ENCODE measurements at places on chromosomes 2 and 18. TPM values are rescaled to one million over a fixed set of nuclear protein-coding genes. Genes with fewer than 3 reads are reported as not detected.

Gene DBI
- 49.8 TPM for total RNA-seq

Gene C18orf63
- not detected for total RNA-seq

GRCh38 chr2:9573013-9573720 is 17.5 kb upstream of the ADAM17 start:
- H3K36me3 ChIP-seq = no peaks in the 10 kb centered on the region
- DNase-seq = no peak
- H3K27ac ChIP-seq = no peak overlapping the region
- H3K4me3 ChIP-seq = no peak overlapping the region

GRCh38 chr2:42791606-42792005 is 777 bp downstream of the HAAO start:
- peak overlapping the region; percentile 85 for H3K27ac ChIP-seq
- no peaks in the 10 kb centered on the region for H3K27me3 ChIP-seq
- DNase-seq = no peak
- peak overlapping the region; percentile 83 for H3K4me3 ChIP-seq

- H3K4me1 ChIP-seq = no peaks in the 10 kb centered on the region
- no peaks in the 10 kb centered on the region for H3K36me3 ChIP-seq
- no peak overlapping the region for H3K27ac ChIP-seq
- DNase-seq = no peak
- no peak overlapping the region for H3K4me3 ChIP-seq
Measured at GRCh38 chr2:196368546-196369225, 197.3 kb upstream of the STK17B start.

DNA sequence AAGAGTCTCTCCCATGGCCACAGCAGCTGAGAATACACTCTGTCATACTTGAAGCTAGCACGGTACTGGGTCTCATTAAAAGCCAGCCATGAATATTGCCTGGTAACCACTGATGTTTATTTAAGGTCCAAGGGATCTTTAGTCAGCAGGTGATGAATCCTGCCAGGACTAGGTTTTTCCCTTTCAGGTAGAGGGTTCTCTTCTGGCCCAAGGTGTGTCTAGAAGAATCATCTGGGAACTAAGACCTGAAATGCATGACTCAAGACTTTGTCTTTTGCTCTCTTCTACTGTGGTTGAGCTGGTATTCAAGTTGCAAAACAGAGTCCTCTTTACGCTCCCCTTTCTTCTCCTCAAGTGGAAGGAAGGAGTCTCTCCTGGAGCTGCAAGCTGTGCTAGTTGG is 400.5 kb upstream of the FSIP2 start:
- no peak for DNase-seq
- no peak overlapping the region for H3K4me3 ChIP-seq
- no peaks in the 10 kb centered on the region for H3K36me3 ChIP-seq
- H3K4me1 ChIP-seq = no peaks in the 10 kb centered on the region
- no peaks in the 10 kb centered on the region for H3K27me3 ChIP-seq

- peak overlapping the region; percentile 70 for H3K4me3 ChIP-seq
- no peak for DNase-seq
- no peaks in the 10 kb centered on the region for H3K27me3 ChIP-seq
- no peaks in the 10 kb centered on the region for H3K36me3 ChIP-seq
- H3K27ac ChIP-seq = peak overlapping the region; percentile 44
Measured at GRCh38 chr2:201118961-201119854, 3.2 kb downstream of the CFLAR start.

- no peaks in the 10 kb centered on the region for H3K4me1 ChIP-seq
- H3K27ac ChIP-seq = no peak overlapping the region
- no peaks in the 10 kb centered on the region for H3K36me3 ChIP-seq
- no peaks in the 10 kb centered on the region for H3K27me3 ChIP-seq
- H3K4me3 ChIP-seq = no peak overlapping the region
Measured at GRCh38 chr2:67186871-67187270, 210.3 kb upstream of the ETAA1 start.

GRCh38 chr2:186637497-186637800 is 47.6 kb downstream of the ITGAV start:
- no peaks in the 10 kb centered on the region for H3K27me3 ChIP-seq
- no peak overlapping the region for H3K4me3 ChIP-seq
- H3K36me3 ChIP-seq = no peaks in the 10 kb centered on the region
- no peak overlapping the region for H3K27ac ChIP-seq

GRCh38 chr2:175950512-175950911 is 51.6 kb downstream of the LNPK start:
- no peaks in the 10 kb centered on the region for H3K36me3 ChIP-seq
- H3K27me3 ChIP-seq = no peaks in the 10 kb centered on the region
- DNase-seq = no peak
- no peak overlapping the region for H3K4me3 ChIP-seq

DNA sequence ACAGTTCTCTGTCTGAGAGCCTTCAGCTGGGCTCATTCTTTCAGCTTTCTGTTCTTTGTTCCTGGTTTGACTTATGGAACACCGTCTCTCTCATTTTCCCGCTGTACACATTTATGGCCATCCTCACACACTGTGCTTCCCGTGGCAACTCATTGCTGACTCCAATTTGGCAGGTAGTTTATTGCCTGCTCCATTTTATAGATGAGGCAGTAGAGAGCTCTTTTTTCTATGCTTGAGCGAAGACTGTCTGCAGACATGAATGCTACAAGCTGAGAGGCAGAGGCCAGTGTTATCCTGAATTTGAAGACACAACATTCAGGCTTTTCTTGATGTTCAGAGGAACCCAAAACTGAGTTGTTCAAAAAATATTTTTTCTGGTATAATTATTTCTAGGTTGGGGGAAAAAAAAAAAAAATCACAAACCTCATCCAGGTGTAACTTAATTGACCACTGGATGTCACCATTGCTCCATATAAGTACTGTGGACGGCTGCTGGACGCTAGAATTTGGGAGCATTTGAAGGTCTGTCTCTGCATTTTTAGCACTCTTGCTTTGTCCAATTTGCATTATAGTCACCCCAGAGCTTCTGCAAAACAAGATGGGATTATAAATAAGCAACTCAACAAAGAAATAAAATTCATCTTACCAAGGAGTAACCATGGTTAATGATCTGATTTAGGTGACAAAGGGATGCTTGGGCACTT is 83.5 kb downstream of the HRH4 start:
- H3K36me3 ChIP-seq = no peaks in the 10 kb centered on the region
- H3K4me3 ChIP-seq = no peak overlapping the region
- H3K27ac ChIP-seq = no peak overlapping the region
- H3K4me1 ChIP-seq = no peaks in the 10 kb centered on the region

GRCh38 chr2:168912901-168913369 is 11.8 kb downstream of the G6PC2 start:
- peaks cover 2% of the 10 kb centered on the region for H3K4me1 ChIP-seq
- DNase-seq = peak; percentile 53
- H3K27me3 ChIP-seq = no peaks in the 10 kb centered on the region

DNA sequence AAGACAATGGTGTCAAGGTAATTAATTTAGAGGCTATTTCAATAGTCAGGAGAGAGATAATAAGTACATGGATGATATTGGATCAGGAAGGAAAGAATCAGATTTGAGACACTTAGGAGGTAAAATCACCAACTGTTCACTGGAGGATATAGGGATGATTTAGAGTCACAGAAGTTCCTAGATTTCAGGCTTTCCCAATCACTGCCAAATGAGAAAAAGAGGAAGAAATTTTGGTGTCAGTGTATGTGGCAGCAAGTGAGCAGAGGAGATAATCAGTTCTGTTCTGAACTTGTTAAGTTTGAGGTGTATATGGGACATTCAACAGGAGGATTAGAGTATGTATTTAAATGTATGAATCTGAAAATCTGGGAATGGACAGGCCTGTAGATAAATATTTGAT is 640.4 kb downstream of the NR4A2 start:
- H3K27ac ChIP-seq = no peak overlapping the region
- DNase-seq = no peak
- H3K36me3 ChIP-seq = no peaks in the 10 kb centered on the region
- no peaks in the 10 kb centered on the region for H3K27me3 ChIP-seq

GRCh38 chr2:3634596-3635121 is 23.3 kb upstream of the ALLC start:
- DNase-seq = no peak
- H3K4me1 ChIP-seq = peaks cover 31% of the 10 kb centered on the region
- H3K4me3 ChIP-seq = no peak overlapping the region
- no peaks in the 10 kb centered on the region for H3K27me3 ChIP-seq

- no peaks in the 10 kb centered on the region for H3K4me1 ChIP-seq
- DNase-seq = no peak
- H3K27me3 ChIP-seq = no peaks in the 10 kb centered on the region
- no peak overlapping the region for H3K4me3 ChIP-seq
Measured at GRCh38 chr18:42339372-42339771, 384.3 kb downstream of the PIK3C3 start.

DNA sequence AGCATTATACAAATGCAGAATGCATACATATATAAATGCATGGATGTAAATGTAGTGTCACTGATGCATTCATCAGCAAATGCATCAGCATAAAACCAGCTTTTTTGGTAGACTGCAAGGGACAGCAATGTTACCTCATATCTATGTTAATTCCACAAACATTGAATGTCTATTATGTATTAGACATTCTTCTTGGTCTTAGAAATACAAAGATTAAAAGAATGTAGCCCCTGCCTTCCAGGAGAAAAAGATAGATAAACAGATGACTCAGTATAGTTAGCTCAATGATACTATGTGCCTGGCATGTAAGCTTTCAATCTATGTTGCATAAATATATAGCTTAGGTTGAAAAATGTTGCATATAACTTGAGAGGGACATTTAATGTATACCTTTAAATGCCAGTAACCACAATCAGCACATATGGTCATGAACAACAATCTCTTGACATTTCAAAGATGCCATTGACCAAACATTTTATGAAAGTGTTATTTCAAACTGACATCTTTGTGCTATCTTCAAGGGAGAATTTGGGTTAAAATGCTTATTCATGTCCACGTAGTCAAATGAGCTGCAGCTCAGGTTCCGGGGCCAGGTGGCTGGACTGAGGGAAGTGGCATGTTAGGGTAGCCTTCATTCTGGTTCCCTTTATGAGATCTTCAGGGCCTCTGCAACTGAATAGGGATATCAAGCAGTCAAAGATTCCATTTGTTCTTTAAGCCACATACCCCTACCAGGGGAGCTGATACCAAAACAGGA is 45.2 kb upstream of the GCG start:
- H3K4me3 ChIP-seq = no peak overlapping the region
- no peaks in the 10 kb centered on the region for H3K4me1 ChIP-seq
- H3K27ac ChIP-seq = no peak overlapping the region
- no peaks in the 10 kb centered on the region for H3K36me3 ChIP-seq

DNA sequence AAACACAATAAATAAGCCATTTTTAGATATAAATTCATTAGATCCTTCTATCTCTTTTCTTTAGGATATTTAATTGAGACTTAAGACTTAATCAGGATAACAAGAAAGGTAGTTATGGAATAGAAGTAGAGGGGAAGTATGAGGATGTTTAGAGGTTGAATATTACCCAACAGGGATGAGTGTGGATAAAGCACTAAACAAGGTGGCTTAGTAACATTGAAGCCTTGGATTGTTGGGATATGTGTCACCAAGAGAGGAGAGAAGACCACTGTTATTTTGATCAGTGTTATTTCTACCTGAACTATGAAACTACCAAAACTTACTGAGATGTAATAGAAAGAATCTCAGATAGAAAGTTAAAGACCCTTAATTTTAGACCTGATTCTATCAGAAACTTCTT is 405.7 kb downstream of the PIK3C3 start:
- no peak for DNase-seq
- H3K36me3 ChIP-seq = no peaks in the 10 kb centered on the region
- no peak overlapping the region for H3K4me3 ChIP-seq
- H3K27ac ChIP-seq = no peak overlapping the region
- H3K4me1 ChIP-seq = peaks cover 2% of the 10 kb centered on the region
- H3K27me3 ChIP-seq = no peaks in the 10 kb centered on the region

- H3K27ac ChIP-seq = no peak overlapping the region
- no peaks in the 10 kb centered on the region for H3K27me3 ChIP-seq
- H3K36me3 ChIP-seq = no peaks in the 10 kb centered on the region
- peaks cover 3% of the 10 kb centered on the region for H3K4me1 ChIP-seq
- H3K4me3 ChIP-seq = no peak overlapping the region
Measured at GRCh38 chr18:57789759-57790158, 13.4 kb downstream of the ATP8B1 start.

GRCh38 chr18:8515142-8515865 is 93.9 kb upstream of the RAB12 start:
- no peaks in the 10 kb centered on the region for H3K4me1 ChIP-seq
- no peak overlapping the region for H3K27ac ChIP-seq
- H3K36me3 ChIP-seq = no peaks in the 10 kb centered on the region
- H3K4me3 ChIP-seq = no peak overlapping the region

GRCh38 chr2:41510108-41510507 is 537.7 kb upstream of the PKDCC start:
- H3K4me1 ChIP-seq = no peaks in the 10 kb centered on the region
- H3K27me3 ChIP-seq = no peaks in the 10 kb centered on the region
- H3K4me3 ChIP-seq = no peak overlapping the region
- no peak overlapping the region for H3K27ac ChIP-seq
- no peaks in the 10 kb centered on the region for H3K36me3 ChIP-seq
